IMR-90 (cell line): ENCODE measurements at places on chromosomes 16 and 17. TPM values are rescaled to one million over a fixed set of nuclear protein-coding genes. Genes with fewer than 3 reads are reported as not detected.

DNA sequence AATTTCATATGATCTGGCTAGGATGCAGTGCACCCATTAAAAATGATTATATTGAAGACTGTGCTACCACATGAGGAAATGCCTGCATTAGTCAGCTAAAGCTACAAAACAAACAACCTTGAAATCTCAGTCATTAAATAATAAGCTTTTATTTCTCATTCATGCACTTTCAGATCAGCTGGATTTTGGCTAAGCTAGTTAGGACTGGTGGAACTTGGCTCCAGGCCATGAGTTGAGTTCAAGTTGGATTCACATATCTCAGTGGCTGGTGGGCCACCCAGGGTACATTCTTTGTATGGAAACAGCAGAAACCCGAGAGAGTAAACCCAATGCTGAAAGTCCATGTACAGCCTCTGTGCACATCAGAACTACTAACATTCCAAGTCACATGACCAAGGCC is 6.4 kb upstream of the SLFN12L start:
- peaks cover 12% of the 10 kb centered on the region for H3K27me3 ChIP-seq
- no peaks in the 10 kb centered on the region for H3K36me3 ChIP-seq
- no peak overlapping the region for H3K4me3 ChIP-seq
- peak; percentile 11 for DNase-seq
- no peaks in the 10 kb centered on the region for H3K4me1 ChIP-seq
- H3K27ac ChIP-seq, result no peak overlapping the region

DNA sequence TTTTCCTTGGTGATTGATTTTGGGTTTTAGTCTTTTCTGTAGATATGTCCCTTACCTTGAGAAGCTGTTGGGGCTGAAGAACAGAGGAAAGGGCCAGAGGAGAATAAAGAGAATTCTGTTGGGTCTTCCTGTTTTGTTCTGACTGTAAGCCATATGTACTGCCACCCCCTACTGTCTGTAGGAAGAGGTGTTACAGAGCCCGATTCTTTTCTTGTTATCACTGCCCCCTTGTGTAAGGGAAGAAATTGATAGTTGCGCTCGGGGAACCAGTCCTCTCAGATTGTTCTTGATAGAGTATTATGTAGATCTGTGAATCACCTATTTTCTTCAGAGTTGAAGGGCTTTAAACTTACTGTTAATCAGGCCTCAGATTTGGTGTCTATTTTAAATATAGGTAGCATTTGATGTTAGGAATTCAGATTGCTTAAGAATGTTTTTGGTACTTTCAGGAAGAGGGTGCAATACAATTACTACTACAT is 2.4 kb downstream of the TANC2 start:
- peak overlapping the region; percentile 32; the same call in 1 of the 2 replicates for H3K27ac ChIP-seq
- peak overlapping the region; percentile 90 for H3K4me3 ChIP-seq
- 0 out of 2 replicates have a peak, but pooled peaks cover 1% of the 10 kb centered on the region for H3K36me3 ChIP-seq
- no peaks in the 10 kb centered on the region for H3K27me3 ChIP-seq
- peaks cover 16% of the 10 kb centered on the region for H3K4me1 ChIP-seq
- DNase-seq, result peak; percentile 94

GRCh38 chr16:47363761-47364160 is 97.1 kb downstream of the ITFG1 start:
- 0 out of 2 replicates have a peak, but pooled peaks cover 4% of the 10 kb centered on the region for H3K36me3 ChIP-seq
- no peaks in the 10 kb centered on the region for H3K27me3 ChIP-seq
- no peak overlapping the region for H3K4me3 ChIP-seq
- H3K27ac ChIP-seq, result no peak overlapping the region
- no peak for DNase-seq

SP2 gene
- 0.72 and 1.4 TPM in 2 replicates for total RNA-seq
